ENCODE measurements at places on chromosomes 12 and 14. TPM values are rescaled to one million over a fixed set of nuclear protein-coding genes. Genes with fewer than 3 reads are reported as not detected.
A peak's percentile ranks its signal among the peaks of the same experiment; 100 is the strongest.

- peak; percentile 28 for DNase-seq
Observed at GRCh38 chr12:66055837-66056319, 74.7 kb downstream of the LLPH start.

- no peak for DNase-seq
Observed at GRCh38 chr12:16789204-16789790, 183.3 kb upstream of the LMO3 start.

FIGNL2 gene
- 0.18 TPM for total RNA-seq

GALNT16 gene
- total RNA-seq, result 1.6 TPM

GRCh38 chr14:56324454-56324853, 206.2 kb downstream of the PELI2 start:
- DNase-seq, result no peak

DNA sequence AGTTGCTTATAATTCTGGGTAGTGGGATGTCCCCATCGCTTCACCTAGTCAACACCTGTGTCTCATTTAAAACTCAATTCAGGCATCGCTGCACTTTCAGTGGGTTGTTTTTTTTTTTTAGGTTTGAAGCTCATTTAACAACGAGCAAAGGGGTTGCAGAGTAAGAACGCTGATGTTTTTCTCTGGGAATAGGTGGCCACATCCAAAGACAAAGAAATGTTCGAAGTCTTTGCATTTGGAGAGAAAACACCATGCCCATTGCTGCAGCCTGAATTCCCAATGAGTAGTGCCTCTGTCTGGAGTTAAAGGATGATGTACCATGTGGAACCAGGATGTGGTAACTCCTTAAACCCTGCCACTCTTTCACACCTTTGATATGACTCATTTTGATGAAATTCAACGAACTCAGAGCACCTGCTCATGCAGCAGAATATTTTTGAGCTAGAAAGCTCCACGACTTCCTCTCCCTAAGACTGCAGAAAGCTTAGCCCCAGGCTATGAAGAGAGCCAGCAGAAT, 35.1 kb upstream of the BATF start:
- no peak for DNase-seq

OASL gene
- total RNA-seq, result not detected

CAPZA3 gene
- not detected for total RNA-seq

- DNase-seq, result no peak
Observed at GRCh38 chr12:115791331-115791730, 486.2 kb downstream of the MED13L start.

DNA sequence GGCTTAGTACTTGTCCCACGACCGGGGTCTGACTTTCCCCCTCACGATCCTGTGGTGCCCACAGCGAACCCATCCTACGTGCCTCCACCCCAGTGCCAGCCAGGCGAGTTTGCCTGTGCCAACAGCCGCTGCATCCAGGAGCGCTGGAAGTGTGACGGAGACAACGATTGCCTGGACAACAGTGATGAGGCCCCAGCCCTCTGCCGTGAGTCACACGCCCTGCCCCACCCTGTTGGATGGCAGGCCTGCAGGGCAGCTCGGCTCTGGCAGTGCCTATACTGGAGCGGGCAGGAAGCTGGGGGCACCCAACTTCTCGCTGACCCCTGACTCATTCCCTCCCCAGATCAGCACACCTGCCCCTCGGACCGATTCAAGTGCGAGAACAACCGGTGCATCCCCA, 18.3 kb upstream of the LRP1-AS start:
- no peak for DNase-seq

MUCL1 gene
- total RNA-seq, result not detected

AP5M1 gene
- total RNA-seq, result 50.9 TPM

- no peak for DNase-seq
Observed at GRCh38 chr12:107912421-107913004, 138.0 kb downstream of the ASCL4 start.

- DNase-seq, result no peak
Observed at GRCh38 chr14:81767266-81767995, 233.8 kb upstream of the SEL1L start.

RFLNA gene
- total RNA-seq, result 1.1 TPM

GRCh38 chr12:109814600-109815150, 18.5 kb downstream of the TRPV4 start:
- DNase-seq, result no peak

PTPRR gene
- total RNA-seq, result not detected

- DNase-seq, result peak; percentile 57
Observed at GRCh38 chr12:111598637-111599452, at the start of gene ATXN2. Gene ATXN2 (minus strand): TSS chr12:111599315. CDS start chr12:111599034, 281 bp downstream.

DNA sequence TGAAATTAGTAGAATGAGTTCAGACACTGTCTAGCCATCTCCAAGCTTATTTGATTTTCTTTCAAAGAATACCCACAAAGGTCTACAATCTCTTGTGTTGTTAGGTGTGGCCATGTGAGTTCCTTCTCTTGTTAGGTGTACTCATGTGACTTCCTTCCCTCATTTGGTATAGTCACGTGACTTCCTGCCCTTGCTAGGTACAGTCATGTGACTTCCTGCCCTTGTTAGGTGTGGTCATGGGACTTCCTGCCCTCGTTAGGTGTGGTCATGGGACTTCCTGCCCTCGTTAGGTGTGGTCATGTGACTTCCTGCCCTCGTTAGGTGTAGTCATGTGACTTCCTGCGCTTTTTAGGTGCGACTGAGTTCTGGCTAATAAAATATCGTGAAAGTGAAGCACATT, 179.6 kb downstream of the TMX1 start:
- DNase-seq, result no peak

- DNase-seq, result no peak
Observed at GRCh38 chr12:19576506-19577280, 137.4 kb downstream of the AEBP2 start.

DNA sequence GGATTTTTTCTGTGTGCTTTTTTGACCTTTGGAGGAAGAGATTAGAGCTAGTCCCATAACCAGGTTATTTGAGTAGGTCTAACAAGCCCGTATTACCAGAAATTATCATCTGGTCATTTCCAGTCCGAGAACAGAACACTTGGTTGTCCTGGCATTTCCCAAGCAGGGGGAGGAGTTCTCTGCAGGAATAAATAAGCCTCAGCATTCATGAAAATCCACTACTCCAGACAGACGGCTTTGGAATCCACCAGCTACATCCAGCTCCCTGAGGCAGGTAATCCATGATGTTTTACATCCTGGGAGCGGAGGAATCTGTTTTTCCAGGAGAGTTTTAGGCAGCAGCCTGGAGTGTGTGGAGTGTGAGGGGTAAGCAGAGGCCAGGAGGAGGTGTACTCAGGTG, at the start of gene SERPINA3:
Gene SERPINA3, plus strand, starts transcription at position 218 of the 400 bp plus-strand sequence. CDS start 2,051 bp downstream, outside the sequence.
- peak; percentile 50 for DNase-seq

DNA sequence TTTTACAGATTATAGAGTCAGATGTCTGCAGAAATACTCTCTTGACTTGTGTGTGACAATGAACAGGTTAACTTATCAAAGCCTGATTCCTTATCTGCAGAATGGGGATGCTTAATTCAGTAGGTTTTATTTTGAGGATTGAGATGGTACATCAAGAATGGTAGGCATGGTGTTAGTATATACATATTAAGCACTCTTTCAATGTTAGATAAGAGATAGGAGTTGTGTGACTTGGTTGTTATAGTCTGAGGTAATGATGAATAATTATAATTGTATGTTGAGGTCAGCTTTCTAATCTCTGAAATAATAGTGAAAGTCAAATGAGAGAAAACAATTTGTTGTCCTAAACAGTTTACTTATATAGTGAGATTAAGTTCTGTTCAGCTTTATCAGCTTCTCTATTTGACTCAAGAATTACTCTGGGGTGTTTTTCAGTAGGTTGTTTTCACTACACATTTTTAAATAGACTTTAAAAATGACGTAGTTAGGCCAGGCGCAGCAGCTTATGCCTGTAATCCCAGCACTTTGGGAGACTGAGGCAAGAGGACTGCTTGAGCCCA, 11.9 kb downstream of the PALS1 start:
- DNase-seq, result no peak

DNA sequence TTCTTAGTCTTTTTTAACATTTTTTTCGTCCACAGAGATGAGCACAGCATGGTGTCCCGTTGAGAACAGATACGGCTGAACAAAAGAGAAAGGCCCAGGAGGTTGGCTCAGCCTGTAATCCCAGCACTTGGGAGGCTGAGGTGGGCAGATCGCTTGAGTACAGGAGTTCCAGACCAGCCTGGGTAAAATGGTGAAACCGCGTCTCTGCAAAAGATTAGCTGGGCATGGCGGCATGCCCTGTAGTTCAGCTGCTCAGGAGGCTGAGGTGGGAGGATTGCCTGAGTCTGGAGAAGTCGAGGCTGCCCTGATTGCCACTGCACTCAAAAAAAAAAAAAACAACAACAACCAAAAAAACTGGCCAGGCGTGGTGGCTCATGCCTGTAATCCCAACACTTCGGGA, 5.9 kb upstream of the EP400 start:
- DNase-seq, result no peak

DNA sequence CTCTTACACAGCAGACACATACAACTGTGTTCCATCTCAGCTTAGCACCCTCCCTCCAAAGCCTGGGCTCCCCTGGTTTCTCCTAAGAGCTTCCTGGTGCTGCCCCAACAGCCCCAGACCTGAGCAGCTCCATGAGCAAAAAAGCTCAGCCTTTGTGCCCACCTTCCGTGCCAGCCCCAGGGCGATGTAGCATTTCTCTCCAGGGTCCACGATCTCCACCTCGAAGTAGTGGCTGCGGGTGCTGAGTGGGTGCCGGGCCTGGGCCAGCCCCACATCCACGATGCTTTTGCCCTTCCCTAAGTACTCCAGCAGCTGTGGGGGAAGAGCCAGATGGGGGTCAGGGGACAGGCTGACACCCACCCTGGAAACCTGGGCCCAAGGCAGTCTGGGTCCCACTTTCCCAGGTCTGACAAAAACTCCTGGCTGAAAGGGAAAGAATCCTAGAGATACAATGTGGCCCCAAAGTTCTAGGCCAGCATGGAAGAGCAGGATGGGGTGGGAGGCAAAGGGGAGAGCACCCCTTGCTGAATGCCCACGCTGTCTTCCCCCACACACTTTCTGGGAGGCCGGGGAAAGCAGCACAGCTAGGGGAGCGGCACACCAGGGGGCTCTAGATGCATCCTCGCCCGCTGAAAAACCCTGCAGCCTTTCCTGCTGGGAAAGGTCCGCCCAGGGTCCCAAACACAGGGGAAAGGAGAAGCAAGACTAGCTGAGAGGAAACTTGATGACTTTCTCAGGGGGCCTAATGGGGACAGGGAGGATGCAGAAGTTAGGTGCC, 11.0 kb downstream of the SPRYD3 start:
- no peak for DNase-seq

DNA sequence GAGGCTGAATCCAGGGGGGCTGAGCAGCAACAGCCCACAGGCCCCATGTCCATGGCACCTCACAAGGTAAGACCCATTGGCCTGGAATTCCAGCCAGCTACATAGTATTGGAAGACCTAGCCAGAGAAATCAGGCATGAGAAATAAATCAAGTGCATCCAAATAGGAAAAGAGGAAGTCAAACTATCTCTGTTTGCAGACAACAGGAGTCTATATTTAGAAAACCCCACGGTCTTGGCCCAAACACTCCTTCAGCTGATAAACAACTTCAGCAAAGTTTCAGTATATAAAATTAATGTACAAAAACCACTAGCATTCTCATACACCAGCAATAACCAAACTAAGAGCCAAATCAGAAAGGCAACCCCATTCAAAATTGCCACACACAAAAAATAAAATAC, 16.9 kb downstream of the PDE6H start:
- DNase-seq, result no peak

- DNase-seq, result no peak
Observed at GRCh38 chr12:52521175-52521567, 977 bp upstream of the KRT5 start.

GRCh38 chr12:110093631-110094311, 30.4 kb upstream of the IFT81 start:
- no peak for DNase-seq

DNA sequence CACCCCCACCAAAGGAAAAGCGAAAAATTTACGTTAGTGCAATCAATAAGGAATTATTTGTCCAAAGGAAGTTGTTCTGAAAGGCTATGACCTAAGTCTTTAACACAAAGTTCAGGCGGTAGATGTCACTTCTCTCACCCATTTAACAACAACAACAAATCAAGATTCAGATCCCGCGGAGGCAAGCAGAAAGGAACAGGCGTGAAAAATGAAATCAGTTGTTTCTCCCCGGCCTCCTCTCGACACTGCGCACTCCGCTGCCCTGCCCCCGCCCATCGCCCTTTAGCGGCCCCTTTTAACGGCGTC, 1.4 kb downstream of the DENND5B start:
- no peak for DNase-seq

DNA sequence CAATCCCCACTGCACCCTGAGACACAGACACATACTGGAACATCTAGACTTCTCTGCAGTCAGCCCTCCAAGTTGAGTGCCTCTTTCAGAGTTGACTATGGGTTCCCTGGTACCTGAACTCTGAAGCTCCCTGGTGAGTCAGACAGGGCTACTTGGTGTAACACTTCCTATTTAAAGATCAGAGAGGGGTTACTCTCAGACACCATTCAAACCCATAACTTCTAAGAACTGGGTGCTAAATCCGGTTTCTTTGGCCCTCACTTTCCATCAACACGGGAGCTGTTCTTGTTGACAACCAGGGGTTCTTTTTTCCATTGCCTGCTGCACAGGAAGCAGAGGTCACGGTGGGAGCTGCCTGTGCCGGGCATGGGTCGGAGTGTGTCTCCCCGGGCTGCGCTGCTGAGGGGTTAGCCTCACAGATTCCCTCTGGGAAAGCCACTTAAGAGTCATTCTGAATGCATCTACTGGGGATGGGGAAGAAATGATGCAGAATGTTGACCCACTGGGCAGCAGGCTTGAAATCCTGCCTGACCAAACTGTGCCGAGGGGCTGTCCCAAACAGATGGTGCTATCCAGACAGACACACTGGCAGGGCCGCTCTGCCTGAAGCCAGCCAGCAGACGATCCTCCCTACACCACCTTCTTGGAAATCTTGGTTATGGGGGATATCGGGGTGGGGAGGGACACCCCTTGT, 74.1 kb downstream of the PITPNM2 start:
- no peak for DNase-seq

DNA sequence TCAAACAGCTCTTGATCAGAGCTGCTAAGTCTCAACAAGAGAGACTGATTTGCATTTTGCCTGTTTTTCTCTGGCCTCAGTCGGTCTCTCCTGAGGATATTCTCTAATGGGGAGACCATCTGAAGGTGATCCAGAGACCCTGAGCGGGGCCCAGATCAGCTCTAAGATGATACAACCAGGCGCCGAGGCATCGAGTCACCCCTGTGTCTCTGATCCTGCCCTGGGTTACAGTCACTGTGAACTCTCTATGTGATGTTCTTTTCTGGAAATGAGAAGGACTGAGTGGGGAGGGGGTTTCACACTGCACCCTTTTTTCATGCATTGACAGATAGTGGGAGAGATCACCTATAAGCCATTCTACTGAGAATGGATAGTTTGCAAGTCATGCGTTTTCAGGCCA, 247.6 kb upstream of the PWP1 start:
- no peak for DNase-seq

CNTN1 gene
- 0.27 TPM for total RNA-seq

KRT84 gene
- not detected for total RNA-seq

- no peak for DNase-seq
Observed at GRCh38 chr14:93546642-93547041, 115.9 kb downstream of the UNC79 start.

RAD9B gene
- 5.5 TPM for total RNA-seq

GRCh38 chr14:89417465-89418225, 612 bp upstream of the FOXN3 start:
- peak; percentile 43 for DNase-seq

ACSS3 gene
- total RNA-seq, result 24.5 TPM
